CD4-positive, alpha-beta T cell treated with Interleukin-4 for 4 hours (primary cell): ENCODE measurements at places on chromosomes 2 and 18.

GRCh38 chr2:108719149-108720044 is at the start of gene RANBP2:
RANBP2 (plus strand) TSS chr2:108719482; CDS start chr2:108719607, 125 bp downstream.
- peak; percentile 93 for DNase-seq

DNA sequence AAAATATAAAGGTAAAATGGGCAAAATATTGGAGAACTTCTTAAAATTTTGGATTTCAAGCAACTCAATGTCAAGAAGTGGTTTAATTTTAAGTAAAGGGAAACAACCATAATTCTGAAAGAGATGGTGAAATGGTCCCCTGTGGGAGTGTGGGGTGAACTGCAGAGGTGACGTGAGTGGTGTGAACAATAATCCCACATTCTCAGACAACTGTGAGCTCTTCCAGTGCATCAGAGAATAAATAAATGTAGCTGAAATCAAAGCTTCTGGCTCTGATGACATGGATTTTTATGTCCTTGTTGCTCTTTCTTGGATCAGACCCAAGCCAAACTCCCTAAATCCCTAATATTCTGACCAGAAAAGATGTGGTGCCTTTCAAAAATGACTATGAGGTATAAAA is 672.7 kb downstream of the ZEB2 start:
- no peak for DNase-seq

DNA sequence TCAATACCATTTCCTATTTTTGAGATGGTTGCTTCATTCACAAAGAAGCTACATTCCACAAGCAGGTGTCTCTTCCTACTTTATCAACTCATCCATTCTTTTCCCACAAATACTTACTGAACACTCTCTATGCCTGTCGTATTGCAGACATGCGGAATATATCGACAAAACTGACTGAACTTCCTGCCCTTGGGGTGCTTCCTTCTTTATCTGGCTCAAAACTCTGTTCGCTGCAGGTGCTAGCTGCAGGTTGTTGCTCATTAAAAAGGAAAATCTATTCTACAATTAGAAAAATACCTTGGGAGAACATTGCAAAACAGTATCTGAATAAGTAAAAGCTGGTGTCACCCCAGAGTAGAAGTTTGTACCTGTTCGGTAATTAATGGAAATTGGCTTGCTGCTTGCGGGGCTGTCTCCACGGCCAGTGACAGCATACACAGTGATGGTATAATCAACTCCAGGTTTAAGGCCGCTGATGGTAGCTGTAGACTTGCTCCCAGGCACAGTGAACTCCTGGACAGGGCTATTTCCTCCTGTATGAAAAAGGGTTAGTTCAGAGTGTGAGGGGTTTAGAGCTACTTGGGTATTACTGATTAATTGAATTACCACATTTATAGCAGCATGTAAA is 52.1 kb downstream of the FN1 start:
- no peak for DNase-seq

DNA sequence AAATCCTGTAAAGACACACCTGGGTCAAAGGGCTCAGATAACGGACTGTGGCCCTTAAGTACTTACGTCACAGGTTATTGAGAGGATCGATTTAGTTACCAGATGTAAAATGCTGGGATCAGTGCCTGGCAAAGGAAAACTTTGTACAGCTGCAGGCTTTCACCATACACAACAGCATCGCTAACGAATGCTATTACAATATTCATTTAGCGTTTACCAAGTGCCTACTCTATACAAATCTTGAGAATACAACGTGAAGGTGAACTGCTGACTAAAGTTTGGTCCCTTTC is 619 bp upstream of the MSH6 start:
- DNase-seq: no peak

DNA sequence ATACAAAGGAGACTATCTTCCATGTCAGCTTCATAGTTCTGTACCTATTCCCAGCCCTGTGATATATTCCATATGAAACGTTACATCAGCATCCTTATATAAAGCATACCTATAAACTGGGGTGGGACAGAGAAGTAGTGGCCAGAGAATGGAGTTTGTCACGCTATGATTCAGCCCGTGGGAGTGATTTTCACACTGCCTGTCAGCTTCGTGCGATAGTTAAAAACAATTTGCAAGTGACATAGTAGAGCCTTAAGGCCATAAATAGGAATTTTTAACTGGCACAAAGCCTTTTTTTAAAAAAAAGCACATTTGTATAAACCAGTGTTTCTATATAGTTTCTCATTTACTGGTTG is 30.2 kb downstream of the PKP4 start:
- DNase-seq: no peak
